ENCODE measurements at places on chromosomes 6 and 20. TPM values are rescaled to one million over a fixed set of nuclear protein-coding genes. Genes with fewer than 3 reads are reported as not detected.

The HSPA1L gene
- 0.46 TPM for total RNA-seq

The POU3F2 gene
- not detected for total RNA-seq

The FERMT1 gene
- 276 TPM for total RNA-seq

The MUC22 gene
- total RNA-seq, result not detected

The ULBP2 gene
- 8.3 TPM for total RNA-seq

The FAXC gene
- 14.2 TPM for total RNA-seq

The PTCHD4 gene
- 0.20 TPM for total RNA-seq

The HDGFL1 gene
- not detected for total RNA-seq

The SLC39A7 gene
- total RNA-seq, result 72.4 TPM

The C6orf163 gene
- total RNA-seq, result 0.92 TPM

The ARMC12 gene
- total RNA-seq, result 0.27 TPM

The PSORS1C2 gene
- total RNA-seq, result not detected

The RSPH4A gene
- total RNA-seq, result 0.14 TPM

The ANKRD6 gene
- 7.0 TPM for total RNA-seq

The MEP1A gene
- not detected for total RNA-seq

The SYNJ2 gene
- 15.7 TPM for total RNA-seq

The BTBD3 gene
- 17.9 TPM for total RNA-seq

The TRIM31 gene
- total RNA-seq, result 0.04 TPM

The PPP1R3G gene
- total RNA-seq, result 0.07 TPM

The SS18L1 gene
- 8.1 TPM for total RNA-seq

Data from foreskin keratinocyte (primary cell).